ENCODE measurements at places on chromosomes 16 and 17.

- DNase-seq: peak; percentile 32
These were observed 552 bp downstream of the C17orf58 start for GRCh38 chr17:67995570-67996263.

- no peak for DNase-seq
These were observed 1.8 kb upstream of the CDRT4 start for GRCh38 chr17:15469260-15469659.

DNA sequence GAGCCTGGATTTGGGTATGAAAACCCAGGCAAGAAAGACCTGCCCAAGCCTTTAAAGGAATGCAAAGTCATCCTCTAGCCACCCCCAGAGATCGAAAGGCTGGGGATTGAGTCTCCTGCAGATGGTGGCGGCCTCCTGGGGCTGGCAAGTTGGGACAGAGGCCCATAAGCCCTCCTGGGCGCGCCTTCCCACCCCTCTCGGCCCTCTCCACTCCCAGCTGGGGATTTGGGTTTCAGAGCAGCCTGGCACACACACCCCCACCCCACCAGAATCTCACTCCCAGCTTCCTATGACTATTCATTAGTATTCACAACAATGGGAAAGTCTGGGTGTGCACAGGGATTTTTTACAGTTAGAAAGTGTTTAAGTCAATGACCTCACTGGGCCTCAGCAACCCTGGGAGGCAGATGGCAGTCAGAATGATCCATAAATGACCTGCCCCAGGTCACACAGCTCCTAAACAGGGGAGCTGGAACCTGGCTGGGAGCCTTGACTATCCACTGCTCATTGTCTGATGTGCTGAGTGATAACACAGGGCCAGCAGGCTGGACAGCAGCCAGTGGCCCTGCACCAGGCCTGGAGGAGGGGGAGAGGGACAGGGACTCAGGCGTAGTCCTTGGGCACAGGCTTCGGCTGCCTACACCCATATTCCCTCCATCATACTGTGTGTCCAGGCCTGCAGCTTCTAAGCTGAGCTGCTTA lies 12.1 kb downstream of the NHERF1 start:
- DNase-seq: peak; percentile 45

- no peak for DNase-seq
These were observed 124.4 kb downstream of the SPECC1 start for GRCh38 chr17:20133517-20133916.

- no peak for DNase-seq
These were observed 83.2 kb downstream of the NTN1 start for GRCh38 chr17:9104370-9105041.

GRCh38 chr16:73231944-73232554 lies 184.1 kb upstream of the ZFHX3 start:
- no peak for DNase-seq

GRCh38 chr17:57939797-57940196 lies 15.4 kb downstream of the CUEDC1 start:
- DNase-seq: peak; percentile 91

DNA sequence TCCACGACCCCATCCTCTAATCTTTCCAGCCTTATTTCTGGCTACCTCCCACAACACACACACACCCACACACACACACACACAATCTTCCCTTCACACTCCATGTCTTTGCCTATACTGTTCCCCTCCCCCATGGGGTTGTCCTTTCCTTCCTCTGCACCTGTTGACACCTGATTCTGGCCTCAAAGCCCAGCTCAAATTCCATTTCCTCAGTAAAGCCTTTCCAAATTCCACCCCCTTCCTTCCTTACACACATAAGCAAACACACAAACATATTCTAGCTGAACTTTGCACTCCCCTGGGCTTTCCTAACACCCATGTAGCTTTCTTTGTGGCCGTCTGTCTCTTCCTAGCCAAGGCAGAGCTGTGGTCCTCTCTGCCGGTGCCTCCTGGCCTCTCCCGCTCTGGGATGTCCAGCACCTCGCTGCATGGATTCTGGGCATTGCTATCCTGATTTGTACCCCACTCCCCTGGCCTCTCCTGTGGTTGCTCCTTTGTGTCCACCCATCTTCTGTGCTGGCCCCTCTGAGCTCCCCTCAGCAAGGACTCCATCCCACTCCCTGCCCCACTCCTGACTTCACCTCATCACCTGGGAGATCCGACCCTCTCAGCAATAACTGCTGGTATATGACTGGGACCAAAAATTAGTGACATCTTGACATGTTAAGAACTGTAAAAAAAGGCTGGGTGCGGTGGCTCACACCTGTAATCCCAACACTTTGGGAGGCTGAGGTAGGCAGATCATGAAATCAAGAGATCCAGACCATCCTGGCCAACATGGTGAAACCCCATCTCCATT lies 8.4 kb upstream of the SRCIN1 start:
- no peak for DNase-seq

GRCh38 chr17:69547947-69548346 lies 133.4 kb downstream of the MAP2K6 start:
- no peak for DNase-seq

DNA sequence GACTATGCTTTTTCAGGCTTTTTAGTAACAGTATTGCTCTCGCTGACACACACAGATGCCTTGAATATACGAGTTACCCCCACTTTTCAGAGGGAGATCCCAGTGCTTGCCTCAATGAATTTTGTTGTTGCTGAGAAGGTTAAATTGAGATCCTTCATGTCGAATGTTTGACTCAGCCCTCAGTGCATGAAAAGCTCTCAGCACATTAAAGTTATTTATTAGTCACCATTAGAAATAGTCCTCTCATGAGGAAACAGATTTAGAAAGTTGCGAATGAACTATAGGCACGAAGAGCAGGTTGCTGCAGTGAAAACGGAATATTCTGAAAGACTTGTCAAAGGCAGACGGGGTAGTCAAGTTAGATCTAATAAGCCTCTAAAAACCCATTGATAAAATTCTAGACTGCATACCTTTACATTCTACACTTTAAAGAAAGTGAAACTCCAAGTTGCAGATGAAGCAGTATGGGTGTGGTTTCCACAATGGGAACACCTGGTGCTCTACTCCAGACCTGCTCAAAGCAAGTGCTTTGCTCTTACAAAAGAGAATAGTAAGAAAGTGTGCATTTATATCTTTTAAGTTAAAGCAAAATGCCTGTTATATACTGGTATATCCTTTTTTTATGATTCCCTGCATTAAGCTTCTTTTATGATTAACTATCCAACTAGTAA lies 238.1 kb downstream of the MAF start:
- DNase-seq: no peak

DNA sequence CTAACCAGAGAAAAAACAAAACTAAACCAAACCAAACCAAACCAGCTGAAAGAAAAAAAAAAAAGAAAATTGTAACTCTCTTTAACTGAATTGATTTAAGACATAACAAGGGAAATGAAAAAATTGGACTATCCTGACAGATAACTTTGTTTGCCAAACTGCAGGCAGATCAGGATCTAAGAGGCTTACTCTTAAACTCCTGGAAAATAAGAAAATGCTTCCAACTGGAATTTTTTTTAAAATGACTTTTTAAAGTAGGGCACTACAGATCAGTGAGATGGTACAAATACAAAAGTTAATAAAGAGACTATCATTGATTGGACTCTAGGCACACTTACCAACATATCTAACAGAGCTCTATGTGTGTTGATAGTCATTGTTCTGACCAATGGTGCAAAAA lies 125.5 kb upstream of the KCNJ16 start:
- no peak for DNase-seq

DNA sequence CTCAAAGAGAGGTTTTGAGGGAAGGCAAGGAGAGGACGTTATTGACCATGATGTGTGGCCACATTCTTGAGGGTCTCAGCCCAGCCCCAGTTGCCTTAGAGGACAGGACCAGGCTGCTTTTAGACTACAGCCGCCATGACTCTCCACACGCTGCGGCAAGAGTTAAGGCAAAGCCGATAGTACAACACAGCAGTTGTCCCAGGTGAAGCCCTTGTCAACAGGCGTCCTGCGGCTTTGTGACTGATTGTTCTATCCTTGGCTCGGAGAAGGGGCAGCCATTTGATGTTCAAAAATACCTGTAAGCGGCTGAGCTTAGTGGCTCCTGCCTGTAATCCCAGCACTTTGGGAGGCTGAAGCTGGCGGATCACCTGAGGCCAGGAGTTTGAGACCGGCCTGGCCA lies 28.8 kb downstream of the TMEM92 start:
- no peak for DNase-seq

GRCh38 chr17:16215002-16215272 lies 397 bp downstream of the NCOR1 start:
- DNase-seq: peak; percentile 75

DNA sequence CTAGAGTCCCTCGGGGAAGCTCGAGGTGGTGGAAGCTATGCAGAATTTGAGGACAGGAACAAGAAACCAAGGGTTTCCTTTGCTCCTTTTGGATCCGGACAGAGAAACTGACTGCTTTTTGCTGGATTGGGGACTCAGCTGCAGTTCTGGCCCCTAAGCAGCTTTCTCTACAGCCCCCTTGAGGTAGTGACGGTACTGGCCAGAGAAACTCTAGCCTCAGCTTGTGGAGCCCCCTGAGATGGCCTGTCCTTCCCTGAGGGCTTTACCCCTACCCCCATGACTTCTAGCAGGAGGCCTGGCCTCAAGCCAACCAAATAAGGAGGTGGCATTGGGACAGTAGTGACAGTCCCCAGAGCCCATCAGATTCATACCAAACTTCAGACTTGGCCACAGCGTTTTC lies 118.1 kb downstream of the IRX5 start:
- DNase-seq: no peak

DNA sequence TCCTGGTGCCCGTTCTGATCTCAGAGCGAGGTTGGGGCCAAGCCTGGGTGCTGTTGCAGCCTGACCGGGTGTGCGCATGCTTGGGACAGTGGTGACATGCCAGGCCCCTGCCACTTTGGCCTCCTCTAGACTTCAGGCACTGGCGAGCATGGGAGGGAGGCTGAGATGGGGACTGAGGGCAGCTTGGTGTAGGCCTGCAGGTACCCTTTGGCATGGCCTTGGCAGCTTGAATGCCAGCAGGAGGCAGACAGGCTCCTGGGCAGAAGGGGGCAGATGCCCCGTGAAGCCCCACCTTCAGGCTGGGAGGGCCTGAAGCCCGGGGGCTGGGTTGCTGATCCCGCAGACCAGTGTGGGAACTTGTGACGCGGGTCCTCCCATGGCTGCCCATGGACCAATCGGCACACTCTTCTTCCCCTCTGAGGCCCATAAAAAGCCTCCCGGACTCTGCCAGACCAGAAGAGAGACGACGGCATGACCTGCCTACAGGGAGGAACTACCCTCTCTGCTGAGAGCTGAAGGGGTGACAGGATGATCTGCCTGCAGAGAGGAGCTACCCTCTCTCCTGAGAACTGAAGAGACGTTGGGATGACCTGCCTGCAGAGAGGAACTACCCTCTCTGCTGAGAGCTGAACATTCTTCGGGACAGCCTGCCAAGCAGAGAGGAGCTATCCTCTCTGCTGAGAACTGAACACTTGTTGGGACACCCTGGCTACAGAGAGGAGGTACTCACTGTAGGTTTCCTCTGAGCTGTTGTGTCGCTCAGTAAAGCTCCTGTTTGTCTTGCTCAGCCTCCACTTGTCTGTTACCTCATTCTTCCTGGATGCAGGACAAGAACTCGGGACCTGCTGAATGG lies 17.5 kb downstream of the RHOT1 start:
- DNase-seq: no peak

DNA sequence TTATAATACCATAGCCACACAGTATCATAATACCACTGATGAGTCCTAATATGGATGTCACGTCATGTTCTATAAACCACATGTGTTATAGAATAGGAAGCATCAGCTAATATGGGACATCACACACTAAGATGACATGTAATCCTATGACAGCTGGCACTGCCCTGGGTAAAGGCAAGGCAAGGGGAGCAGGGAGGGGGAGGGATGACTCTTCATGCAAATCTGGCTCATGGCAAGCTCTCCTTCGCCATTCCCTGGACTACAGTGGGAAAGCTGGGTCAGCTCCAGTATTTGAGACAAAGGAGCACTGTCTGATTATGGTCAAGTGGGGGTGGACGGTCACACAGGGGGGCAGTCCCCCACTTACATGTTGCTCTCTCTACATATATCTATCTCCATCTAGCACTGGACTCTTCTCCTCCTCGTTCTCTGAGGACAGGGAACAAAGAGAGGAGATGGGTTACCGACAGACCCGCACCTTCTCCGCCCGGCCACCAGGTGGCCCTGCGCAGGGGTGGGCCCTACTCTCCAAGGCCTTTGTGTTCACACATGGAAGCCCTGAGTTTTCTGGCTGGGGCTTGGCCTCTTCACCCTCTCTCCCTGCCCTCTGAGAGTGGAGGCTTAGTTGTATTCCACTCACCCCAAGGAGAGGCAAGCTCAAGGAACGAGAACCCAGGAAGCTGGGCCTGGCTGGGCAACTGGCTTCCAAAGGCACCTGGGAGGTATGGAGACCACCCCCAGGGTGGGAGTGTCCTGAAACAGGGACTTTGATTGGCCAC lies 23.4 kb upstream of the MPO start:
- DNase-seq: peak; percentile 81

DNA sequence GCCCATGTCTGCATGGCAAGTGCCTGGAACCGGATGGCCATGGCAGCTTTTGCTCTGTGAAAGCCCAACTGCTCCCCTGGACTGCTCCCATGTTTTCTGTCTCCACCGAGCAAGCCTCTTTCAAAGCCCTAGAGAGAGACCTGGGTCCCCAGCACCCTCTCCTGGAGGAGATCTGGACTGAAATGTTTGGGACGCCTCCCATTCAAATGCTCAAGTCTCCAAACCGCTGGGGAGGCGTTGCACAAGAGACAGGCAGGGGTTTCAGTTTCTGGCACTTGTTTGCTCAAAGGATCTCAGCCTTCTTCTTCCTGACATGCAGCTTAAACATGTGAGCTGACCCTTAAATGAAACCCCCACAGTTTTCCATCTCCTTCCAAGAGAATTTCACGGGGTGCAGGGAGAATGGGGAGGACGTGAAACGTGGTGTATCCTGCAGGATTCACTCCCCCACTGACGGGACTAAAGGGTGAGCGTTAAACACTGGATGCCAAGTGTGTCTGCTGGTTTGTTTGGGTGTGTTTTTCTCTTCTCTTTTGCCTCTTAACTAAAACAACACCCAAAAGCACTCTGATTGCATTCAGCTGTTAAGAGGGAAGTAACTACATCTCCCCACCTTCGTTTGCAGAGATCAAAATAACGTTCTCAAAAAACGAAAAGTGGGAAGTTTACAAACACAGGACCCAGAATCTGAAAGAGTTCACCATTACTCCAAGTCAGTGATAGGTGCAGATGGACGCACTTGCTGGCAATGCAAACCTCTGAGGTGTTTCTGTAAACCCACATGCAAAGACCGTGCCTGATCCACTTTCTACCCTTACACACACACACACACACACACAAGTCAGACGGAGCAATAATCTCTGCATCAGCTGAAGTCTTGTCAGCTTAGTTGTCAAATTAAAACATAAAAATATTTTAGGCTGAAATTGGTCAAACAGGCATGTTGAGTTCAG lies 256.9 kb downstream of the C16orf95 start:
- DNase-seq: peak; percentile 94
